ENCODE measurements at places on chromosomes 7 and 10.

DNA sequence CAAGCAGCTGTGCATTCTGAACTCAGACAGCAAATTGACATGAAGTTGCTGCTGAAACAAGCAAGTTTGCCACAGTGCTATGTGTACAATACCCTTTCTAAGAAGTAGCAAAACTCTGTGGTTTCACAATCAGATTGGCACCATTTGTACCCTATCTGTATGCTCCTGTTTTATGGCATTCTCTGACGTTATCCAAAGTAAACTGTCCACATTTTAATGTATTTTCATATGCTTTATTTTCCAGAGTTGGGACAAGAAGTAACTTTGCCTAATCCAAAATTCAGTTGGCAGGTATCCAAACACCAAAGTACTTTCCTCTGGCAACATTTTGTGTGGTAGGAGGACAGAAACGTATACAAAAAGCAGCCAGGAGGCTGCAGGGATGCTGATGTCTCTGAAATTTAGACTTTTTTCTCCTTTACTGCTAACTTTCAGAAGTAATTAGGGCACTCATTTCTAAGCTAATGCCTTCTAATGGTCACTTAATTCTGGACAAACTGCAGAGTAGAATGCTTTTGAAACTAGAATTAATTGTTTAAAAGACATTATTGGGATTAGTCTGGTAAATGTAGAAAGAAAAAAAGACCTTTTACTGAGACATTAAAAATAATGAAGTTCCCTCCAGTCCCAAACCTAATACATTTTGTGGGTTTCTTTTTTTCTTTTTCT, 414.7 kb upstream of the NRP1 start:
- no peak for DNase-seq
- no peak overlapping the region for H3K4me3 ChIP-seq
- no peaks in the 10 kb centered on the region for H3K36me3 ChIP-seq
- H3K27ac ChIP-seq = no peak overlapping the region
- no peaks in the 10 kb centered on the region for H3K4me1 ChIP-seq
- no peaks in the 10 kb centered on the region for H3K27me3 ChIP-seq

DNA sequence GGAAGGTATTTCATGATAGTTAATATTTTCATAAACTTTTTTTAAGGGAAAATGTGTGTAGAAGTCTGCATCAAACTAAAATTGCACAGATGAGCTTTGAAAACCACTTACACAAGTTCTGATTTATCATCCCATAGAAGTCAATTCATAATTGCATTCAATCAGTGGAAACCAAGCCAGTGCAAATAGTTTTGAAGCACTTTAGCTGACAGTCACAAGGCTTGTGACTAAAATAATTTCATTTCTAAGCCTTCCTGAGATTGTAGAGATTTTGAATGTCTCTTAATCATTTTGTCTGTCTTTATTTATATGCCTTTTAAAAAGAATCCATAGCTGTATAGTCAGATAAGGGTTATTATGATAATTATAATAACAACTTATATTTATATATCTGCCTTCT, 41.4 kb downstream of the EXOC4 start:
- H3K36me3 ChIP-seq = peaks cover 15% of the 10 kb centered on the region
- no peak overlapping the region for H3K4me3 ChIP-seq
- H3K27ac ChIP-seq = no peak overlapping the region
- no peaks in the 10 kb centered on the region for H3K4me1 ChIP-seq
- DNase-seq = no peak

- H3K4me1 ChIP-seq = no peaks in the 10 kb centered on the region
- H3K36me3 ChIP-seq = no peaks in the 10 kb centered on the region
- no peaks in the 10 kb centered on the region for H3K27me3 ChIP-seq
These were observed 209.5 kb downstream of the HERPUD2 start for GRCh38 chr7:35485436-35485835.

GRCh38 chr10:54869022-54869421, 68.0 kb upstream of the PCDH15 start:
- no peak overlapping the region for H3K4me3 ChIP-seq
- no peaks in the 10 kb centered on the region for H3K36me3 ChIP-seq
- no peaks in the 10 kb centered on the region for H3K27me3 ChIP-seq
- DNase-seq = no peak
- H3K27ac ChIP-seq = no peak overlapping the region

GRCh38 chr10:122466951-122467381, 5.6 kb downstream of the HTRA1 start:
- no peaks in the 10 kb centered on the region for H3K36me3 ChIP-seq
- no peak overlapping the region for H3K27ac ChIP-seq
- H3K27me3 ChIP-seq = peaks cover 26% of the 10 kb centered on the region
- peaks cover 5% of the 10 kb centered on the region for H3K4me1 ChIP-seq

DNA sequence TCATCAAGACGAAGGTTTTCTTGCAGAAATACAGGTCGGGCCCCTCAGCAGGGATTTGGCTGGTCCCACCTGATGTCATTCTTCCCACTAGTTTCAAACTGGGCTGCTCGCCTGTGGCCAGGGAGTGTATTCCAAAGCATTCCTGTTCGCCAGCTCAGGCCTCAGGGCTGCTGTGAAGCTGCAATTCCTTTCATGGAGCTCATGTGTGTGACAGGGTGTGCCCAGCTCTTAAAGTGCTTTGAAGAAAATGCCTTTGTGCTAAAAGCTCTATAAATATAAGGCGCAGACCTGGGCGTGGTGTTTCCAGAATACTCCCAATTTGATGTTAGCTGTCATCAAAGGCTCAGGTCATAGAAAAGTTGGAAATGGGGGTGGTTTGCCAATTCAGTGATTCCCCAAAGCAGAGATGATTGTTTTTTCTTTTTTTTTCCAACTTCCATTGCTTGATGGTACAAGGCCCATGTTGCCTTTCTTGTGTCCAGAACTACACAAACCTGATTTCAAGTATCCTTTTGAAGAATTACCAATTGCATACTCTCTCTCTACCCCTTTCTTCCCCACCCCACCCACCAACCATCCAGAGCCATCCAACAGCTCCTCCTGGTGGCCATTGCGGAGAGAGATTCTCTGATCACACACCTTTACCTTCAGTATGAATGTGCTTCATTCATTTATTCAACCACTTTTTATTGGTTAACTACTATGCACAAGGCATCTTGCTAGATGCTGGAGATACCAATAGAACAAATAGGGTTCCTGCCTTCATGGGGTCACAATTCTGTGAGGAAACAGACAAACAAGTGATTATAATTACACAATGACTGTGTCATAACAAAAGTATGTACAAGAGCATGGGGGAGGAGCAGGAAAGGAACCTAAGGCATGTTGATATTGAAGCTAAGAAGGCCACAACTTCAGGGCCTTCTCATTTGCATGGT, 297.3 kb upstream of the LYZL1 start:
- H3K4me1 ChIP-seq = no peaks in the 10 kb centered on the region
- no peak overlapping the region for H3K27ac ChIP-seq
- H3K36me3 ChIP-seq = no peaks in the 10 kb centered on the region

GRCh38 chr7:158726277-158726807, 21.7 kb upstream of the NCAPG2 start:
- H3K36me3 ChIP-seq = peaks cover 5% of the 10 kb centered on the region
- H3K27ac ChIP-seq = no peak overlapping the region
- H3K27me3 ChIP-seq = no peaks in the 10 kb centered on the region
- H3K4me3 ChIP-seq = no peak overlapping the region

DNA sequence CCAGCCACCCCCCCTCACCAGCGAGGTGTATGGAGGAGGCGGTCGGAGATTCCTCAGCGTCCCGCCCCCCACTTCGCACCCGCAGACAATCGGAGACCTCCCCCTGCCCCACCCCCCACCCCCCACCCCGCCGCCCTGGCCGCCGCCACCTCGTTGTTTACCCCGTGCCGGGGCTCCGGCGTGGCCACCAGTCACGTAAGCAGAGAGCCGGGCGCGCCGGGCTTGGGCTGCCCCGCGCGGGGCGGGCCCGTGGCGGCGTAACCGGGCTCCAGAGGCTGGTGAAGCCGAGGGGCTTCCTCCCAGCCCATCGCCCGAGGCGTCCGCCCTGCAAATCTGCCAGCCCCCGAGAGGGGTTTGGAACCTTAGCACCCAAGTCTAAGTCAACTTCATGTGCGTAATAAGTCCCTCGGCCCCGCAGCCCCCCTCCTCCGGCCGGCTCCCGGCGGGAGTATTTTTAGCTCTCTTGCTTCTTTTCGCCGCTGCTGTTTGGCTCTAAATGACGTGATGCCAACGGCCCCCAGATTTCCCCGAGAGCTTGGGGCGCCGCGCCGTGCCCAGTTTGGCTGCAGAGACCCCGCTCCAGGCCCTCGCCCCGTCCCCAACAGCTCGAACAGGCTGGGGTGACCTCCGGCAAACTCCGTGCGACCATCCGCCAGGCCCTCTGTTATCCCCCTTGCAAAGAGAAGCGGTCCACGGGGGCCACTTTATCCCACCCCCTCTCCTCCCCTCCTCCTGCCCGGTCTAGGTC, 2.7 kb downstream of the MXI1 start:
- no peaks in the 10 kb centered on the region for H3K36me3 ChIP-seq
- H3K4me1 ChIP-seq = peaks cover 24% of the 10 kb centered on the region
- peak; percentile 33 for DNase-seq
- peak overlapping the region; percentile 79 for H3K4me3 ChIP-seq

GRCh38 chr7:31061185-31061584, 9.1 kb downstream of the ADCYAP1R1 start:
- no peak overlapping the region for H3K4me3 ChIP-seq
- H3K27ac ChIP-seq = no peak overlapping the region
- no peaks in the 10 kb centered on the region for H3K36me3 ChIP-seq
- peaks cover 20% of the 10 kb centered on the region for H3K27me3 ChIP-seq
- no peak for DNase-seq
- no peaks in the 10 kb centered on the region for H3K4me1 ChIP-seq

GRCh38 chr10:93198401-93199131, 124.9 kb downstream of the CYP26A1 start:
- no peaks in the 10 kb centered on the region for H3K27me3 ChIP-seq
- peak overlapping the region; percentile 23 for H3K27ac ChIP-seq
- no peak for DNase-seq
- no peaks in the 10 kb centered on the region for H3K36me3 ChIP-seq
- H3K4me1 ChIP-seq = peaks cover 6% of the 10 kb centered on the region

DNA sequence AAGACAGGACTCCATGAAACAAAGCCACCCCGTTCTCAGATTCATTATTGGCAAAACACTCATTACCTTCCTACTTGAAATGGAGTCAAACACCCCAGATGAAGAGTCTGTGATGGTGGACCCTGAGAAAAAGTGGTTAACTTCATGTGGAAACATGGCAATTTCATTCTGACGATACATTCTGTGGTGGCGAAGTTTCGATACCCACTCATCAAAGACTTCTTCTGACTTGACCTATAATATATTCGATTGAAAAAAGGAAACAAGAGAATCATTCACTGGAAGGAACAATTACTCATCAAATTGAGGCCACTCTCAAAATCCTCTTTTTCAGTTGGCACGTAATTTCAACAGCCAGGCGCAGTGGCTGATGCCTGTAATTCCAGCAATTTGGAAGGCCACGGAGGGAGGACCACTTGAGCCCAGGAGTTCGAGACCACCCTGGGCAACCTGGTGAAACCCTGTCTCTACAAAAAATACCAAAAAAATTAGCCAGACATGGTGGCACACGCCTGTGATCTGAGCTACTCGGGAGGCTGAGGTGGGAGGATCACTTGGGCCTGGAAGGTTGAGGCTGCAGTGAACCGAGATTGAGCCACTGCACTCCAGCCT, 108.8 kb upstream of the GSDME start:
- no peak overlapping the region for H3K4me3 ChIP-seq
- DNase-seq = no peak
- H3K27ac ChIP-seq = no peak overlapping the region
- no peaks in the 10 kb centered on the region for H3K4me1 ChIP-seq
- no peaks in the 10 kb centered on the region for H3K27me3 ChIP-seq
- H3K36me3 ChIP-seq = peaks cover 32% of the 10 kb centered on the region

GRCh38 chr10:104472505-104472904, 118.9 kb downstream of the CFAP58 start:
- DNase-seq = no peak
- no peaks in the 10 kb centered on the region for H3K36me3 ChIP-seq
- no peaks in the 10 kb centered on the region for H3K27me3 ChIP-seq
- no peak overlapping the region for H3K27ac ChIP-seq

GRCh38 chr10:1155791-1156615, 99.8 kb downstream of the WDR37 start:
- H3K36me3 ChIP-seq = no peaks in the 10 kb centered on the region
- H3K4me3 ChIP-seq = no peak overlapping the region
- no peak overlapping the region for H3K27ac ChIP-seq
- H3K4me1 ChIP-seq = no peaks in the 10 kb centered on the region
- H3K27me3 ChIP-seq = no peaks in the 10 kb centered on the region

- peaks cover 12% of the 10 kb centered on the region for H3K4me1 ChIP-seq
- no peaks in the 10 kb centered on the region for H3K36me3 ChIP-seq
- peak; percentile 26 for DNase-seq
- no peak overlapping the region for H3K27ac ChIP-seq
- H3K27me3 ChIP-seq = no peaks in the 10 kb centered on the region
- H3K4me3 ChIP-seq = no peak overlapping the region
These were observed 29.9 kb downstream of the ZNF438 start for GRCh38 chr10:31001740-31002139.
